Lung microvascular endothelial cell (primary cell): ENCODE measurements at places on chromosomes 6 and 20. TPM values are rescaled to one million over a fixed set of nuclear protein-coding genes. Genes with fewer than 3 reads are reported as not detected.
A peak's percentile ranks its signal among the peaks of the same experiment; 100 is the strongest.

AIF1 gene
- not detected in 2 replicates for total RNA-seq

PRKN gene
- total RNA-seq: under 0.01 and 0.40 TPM in 2 replicates

CYP39A1 gene
- under 0.01 and 0.60 TPM in 2 replicates for total RNA-seq

OR2H2 gene
- total RNA-seq: not detected in 2 replicates

LGSN gene
- not detected in 2 replicates for total RNA-seq

CHRNA4 gene
- 0.20 TPM in 1 of 2 replicates, not detected in the other for total RNA-seq

FHL5 gene
- total RNA-seq: not detected in 2 replicates

RNF144B gene
- total RNA-seq: 10.3 and 32.0 TPM in 2 replicates

- no peak for DNase-seq
These were observed 169.5 kb upstream of the THEMIS start for GRCh38 chr6:128070406-128070805.

GRCh38 chr6:73017476-73017875 lies 207.8 kb downstream of the KHDC1L start:
- DNase-seq: no peak

DNA sequence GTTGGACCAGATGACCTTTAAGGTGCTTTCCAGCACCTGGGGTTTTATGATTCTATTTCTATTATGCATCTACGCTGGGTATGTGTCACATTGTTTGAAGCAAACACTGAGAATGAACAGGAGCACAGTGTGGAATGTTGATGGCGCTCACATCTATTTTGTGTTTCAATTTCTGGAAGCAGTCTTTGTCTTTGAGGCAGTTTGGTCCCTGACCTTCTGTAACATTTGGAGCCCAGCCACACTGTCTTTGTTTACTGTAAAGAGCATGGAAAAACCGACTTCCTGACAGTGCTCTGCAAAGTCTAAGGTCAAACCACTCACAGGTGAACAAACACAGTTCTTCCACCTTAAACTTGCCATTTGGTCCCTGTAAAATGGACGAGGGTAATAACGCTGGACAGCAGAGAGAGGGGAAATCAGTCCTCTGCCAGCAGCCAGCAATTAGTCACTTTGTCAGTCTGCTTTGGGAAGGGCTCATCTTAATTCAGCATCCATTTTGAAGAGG lies 155.5 kb downstream of the PRL start:
- DNase-seq: peak; percentile 91

DNA sequence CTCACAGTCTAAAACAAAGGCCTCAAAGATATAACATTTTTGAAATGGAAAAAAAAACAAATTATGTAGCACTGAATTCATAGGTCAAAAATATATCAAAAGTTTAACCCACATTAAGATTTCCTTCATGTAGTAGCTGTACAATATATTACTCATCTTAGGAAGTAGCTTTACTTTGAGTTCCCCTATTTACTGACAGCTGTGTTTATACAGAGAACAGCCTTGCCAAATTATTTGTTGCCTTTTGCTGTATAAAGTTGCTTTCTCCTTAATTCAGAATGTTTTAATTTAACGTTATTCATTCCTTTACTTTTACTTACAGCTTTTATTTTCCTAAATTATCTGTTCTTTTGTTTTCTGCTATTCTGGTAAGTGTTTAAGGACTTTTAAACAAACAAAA lies 181.0 kb downstream of the COL12A1 start:
- peak; percentile 59 for DNase-seq

DNA sequence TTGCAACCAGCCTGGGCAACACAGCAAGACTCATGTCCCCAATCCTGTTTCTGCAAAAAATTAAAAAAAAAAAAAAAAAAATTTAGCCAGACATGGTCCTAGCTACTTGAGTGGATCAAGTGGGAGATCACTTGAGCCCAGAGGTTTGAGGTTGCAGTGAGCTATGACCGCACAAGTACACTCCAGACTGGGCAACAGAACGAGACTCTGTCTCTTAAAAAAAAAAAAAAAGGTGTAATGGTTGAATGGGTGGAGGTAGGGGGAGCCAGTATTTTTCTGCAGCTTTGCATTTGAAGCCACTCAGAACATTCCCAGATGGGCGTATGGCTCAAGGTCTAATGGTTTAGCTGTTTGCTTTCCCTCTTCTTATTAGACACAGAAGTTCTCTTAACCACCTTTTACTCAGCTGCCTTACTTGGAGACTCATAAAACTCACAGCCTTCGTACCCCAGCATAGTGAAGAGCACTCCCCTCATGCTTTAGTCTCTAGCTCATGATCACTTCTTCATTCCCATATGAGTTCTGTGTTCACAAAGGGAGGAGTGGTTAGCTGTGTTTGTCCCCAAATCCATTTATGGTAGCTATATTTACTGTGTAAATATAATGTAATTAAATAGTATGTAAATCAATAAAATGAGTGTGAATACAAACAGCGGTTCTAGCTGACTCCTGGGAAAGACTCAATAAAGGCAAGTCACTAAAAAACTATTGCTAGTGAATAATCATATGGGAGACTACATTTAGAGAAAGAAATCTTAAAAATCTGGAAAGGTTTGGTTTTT lies 9.0 kb downstream of the FKBP1A start:
- no peak for DNase-seq

GRCh38 chr6:3372912-3373554 lies 83.8 kb downstream of the SLC22A23 start:
- no peak for DNase-seq

- DNase-seq: no peak
These were observed 859 bp upstream of the CLPS start for GRCh38 chr6:35797837-35798526.

- no peak for DNase-seq
These were observed 26.2 kb downstream of the FOXF2 start for GRCh38 chr6:1415416-1416063.

DNA sequence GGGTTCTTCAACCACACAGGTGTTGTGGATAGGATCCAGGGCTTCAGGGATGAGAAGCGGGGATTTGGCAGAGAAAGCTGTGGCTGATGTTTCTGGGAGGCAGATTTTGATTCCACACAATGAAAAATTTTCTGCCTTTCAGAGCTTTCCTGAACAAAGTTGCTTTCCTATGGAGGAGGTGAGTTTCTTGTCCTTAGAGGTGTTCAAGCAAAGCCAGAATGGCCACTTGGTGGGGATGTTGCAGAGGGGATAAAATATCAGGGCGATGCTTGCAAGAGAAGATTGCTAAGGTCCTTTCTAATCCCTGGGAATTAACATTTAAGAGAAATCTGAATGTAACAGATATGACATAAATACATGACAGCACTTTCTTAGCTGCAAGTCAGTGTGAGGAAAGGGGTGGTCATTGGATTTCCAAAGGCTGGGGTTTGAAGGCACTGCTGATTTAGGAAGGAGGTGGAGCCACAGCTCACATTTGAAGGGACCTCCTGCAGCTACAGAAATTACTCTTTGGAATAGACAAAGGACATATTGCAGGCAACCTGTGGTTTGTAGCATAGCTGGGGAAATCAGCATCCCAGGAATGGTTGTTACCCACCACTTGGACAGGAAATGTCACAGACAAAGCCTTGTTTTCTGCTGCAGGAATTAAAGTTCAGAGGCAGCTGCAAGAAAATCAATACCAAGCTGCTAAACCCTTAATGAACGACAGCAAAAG lies 271.1 kb upstream of the CHD6 start:
- no peak for DNase-seq

DNA sequence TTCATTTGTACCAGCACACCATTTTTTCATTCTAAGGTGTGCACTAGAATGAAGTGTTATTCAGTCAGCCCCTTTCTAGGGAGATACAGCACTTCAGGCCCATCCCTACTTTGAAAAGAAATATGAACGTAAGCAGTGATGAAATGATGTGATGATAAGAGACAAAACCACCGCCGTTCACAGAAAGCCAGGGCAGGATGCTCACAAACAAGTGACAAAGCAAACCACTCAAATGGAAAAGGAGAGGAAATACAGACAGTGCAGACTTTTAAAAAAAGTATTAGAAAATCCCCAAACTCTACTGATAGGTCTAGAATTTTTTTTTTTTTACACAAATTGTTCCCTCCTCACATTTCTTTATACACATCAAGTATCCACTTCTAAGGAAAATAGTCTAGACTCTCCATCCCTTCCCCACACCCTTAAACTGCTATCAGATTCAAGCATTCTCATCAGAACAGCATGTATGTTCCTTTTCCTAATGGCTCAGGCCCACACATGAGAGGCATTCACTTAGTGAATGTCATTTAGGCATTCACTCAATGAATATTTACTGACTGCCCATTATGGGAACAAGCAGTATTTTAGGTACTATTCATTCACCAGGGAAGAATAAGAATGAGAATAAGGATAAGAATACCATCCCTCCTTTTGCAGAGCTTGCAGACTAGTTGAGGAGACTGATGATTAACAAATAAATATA lies 243.5 kb downstream of the GMPR start:
- DNase-seq: no peak

GRCh38 chr6:119192200-119192599 lies 113.7 kb upstream of the FAM184A start:
- DNase-seq: no peak

DNA sequence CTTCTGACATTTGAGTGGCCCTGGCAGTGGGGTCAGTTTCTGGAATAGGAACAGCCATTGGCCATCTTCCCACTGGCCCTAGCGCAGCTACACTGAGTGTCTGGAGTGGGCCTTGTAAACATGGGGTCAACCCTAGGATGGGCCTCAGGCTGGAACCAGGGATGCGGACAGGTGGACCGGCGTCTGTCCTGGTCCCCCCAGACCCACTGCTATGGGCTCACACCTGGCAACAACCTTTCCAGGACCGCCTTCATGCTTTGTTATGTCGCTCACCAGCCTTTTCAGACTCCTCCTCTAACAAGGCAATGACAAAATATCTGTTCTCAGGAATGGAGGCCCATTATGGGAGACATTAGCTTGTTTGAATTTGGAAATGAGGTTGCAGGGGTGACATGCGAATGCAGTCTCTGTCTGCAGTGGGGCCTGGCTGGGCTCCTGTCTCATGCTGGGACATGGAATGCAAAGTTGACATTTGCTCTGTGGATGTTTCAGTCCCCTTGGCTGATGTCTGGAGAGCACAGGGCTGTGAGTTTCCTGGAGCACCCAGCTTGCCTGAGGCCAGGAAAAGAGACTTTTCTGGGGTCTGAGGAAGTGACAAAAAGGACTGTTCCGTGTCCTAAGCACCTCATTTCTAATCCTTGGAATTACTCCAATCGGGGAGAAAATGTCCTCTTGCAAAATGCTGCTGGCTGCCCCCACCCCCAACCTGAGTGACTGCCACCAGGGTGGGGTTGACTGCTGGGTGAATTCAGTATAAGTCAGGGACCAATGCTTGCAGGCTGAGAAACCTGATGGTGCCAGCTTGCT lies 98.7 kb upstream of the PMEPA1 start:
- DNase-seq: no peak

DNA sequence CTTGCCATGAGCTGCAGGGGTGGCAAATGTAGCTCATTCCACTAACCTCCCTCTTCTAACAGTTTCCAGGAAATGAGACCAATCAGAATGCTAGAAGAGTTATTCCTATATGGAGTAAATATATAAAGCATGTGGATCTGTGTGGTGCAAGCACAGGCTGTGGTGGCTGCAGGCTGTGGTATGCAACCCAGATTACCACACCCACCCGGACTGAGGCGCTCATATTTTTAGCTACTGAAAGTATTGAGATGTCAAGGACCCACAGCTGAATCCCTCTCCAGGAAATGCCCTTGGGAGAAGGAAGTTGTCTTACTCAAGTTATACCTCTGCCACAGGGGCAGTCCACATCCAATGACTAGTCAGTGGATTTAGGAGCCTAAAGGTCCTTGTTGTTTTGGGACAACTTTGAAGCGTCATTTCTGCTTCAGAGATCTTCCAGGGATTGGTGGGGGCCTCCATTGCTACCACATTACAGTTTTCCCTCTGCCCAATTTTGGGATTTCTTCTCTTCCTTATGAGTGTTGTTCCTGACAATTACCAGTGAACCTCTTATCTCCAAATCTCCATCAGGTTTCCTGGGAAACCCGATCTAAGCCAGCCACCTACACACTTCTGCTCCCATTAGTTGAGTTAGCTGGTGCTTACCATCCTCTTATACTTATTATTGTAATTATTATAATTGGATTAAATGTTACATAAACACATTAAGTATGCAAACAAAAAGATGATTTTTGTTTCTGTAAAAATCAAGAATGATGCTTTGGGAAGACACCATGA lies 12.1 kb upstream of the REPS1 start:
- no peak for DNase-seq

- DNase-seq: no peak
These were observed 96.5 kb downstream of the TINAG start for GRCh38 chr6:54404791-54405190.

DNA sequence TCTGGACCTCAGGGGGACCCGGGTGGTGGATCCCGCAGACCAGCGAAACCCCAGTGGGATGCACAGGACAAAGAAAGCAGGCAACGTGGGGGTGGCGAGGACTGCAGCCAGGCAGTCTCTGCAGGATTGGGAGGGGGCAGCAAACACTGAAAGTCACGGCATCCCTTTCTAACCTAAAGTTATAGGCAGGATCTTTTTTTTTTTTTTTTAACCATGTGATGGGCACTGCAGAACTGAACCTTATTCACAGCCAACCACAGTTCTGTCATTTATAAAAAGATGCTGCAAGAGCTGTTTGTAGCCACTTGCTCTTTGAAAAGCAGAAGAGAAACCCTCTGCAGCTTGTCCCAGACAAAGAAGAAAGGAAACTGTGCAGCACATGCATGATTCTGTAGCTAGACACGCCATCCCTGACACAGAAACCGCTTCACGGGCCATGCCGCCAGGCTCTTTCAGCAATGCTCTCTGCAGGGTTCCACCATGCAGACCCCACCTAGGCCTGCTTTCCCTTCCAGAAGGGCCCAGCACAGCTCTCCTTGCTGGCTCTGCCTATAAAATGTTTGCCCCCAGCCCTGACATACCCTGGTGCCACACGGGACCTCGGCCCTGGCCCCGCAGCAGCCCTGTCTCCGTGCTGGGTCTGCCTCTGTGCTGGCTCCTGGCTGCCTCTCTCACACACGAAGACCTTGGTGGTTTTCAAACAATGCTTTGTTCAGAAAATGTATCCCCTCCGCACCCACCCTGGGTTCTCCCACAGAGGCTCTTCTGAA lies 70.8 kb downstream of the PYGB start:
- DNase-seq: no peak

DNA sequence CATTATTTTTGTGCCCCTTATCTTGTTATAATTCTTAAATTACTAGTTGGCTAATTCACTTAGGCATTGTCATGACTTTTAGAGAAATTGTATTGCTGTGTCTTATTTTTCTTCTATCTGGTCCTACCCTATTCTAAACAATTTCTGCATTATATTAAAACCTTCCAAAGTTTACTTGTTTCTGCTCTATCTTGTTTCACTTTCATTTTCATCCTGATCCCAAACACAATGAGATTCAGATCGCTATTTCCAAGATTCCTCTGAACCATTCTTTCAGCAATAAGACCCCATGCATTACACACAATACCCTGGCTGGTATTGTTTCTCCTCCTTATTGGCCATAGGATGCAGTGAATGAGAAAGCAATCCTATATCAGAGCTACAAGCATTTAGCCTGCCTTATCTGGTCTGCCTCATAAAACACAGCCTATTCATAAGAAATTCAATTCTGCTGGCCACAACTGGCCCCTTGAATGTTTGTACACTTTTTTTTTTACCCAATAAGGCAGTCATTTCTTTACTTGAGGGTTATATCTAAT lies 69.9 kb upstream of the POU3F2 start:
- peak; percentile 6 for DNase-seq
